GM23338 (cell line): ENCODE measurements at places on chromosomes 13 and 19.
A peak's percentile ranks its signal among the peaks of the same experiment; 100 is the strongest.

DNA sequence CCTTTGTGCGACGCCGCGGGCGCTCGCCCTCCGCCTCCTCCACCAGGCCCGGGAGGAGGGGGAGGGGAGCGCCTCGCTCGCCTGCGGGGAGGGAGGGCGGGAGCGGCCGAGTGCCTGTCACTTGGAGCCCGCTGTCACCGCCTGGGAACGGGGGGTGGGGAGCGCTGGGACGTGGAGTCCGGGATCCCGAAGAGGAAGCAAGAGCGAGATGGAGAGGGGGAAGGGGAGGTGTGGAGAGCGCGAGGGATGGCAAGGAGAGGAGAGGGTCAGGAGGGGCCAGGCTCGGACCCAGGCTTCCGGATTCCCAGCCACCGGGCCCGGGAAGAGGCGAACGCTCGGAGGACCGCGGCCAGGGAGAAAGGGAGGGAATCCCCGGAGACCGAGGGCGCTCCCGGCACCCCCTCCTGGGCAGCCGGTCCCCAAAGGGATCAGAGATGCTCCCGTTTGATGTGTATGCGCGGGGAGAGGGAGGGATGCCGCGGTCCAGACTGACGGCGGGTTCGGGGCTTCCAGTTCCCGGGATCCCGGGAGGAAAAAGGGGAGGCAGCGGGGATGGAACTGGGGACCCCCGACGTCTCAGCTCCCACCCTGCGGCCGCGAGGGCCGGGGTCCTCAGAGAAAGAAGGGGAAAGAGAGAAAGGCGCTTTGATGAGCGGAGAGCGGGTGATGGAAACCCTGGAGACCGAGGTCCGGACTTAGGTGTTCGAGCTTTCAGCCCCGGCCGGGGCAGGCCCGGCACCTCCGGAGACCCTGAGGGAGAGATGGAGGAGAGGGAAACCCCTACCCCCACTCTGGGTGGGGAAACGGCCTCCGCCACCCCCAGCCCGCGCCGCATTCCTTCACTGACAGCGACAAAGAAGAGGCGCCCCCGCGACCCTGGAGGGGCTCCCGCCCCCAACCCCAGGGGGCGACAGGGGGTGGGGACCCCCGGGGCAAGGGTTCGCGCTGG is 4.7 kb upstream of the DPF1 start:
- peak; percentile 87 for DNase-seq

DNA sequence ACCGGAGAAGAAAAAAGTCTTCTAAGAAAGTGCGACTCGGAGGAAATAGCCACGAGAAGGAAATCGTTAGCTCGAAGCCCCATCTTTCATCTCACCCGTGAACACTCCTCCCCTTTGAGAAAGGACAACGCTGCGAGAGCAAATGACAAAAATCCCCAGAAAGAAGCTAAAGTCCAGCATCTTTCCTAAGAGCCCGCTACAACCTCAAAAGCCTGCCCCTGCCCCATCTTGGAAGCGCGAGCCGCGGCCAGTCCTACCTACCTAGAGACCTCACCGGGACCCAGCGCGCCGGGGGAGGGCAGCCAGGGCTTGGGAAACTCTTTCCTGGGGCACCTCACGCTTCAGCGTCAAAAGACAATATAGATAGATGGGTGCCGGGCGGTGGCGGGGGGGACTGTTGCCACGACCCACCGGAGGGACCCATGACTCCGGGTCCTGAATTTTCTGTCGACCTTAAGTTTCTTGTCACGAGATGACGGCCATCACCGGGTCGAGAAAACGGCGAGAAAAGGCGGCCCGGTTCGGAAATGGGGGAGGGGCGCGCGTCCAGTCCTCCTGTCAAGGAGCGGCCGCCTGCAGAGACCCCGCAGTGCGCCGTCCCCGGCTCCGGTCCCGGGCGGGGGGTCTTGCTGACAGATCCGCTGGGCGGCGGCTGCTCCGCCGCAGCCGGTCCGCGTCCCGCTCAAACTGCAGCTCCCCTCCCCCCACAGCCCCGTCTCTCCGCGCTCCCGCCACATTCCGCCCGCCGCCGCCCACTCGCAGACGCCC is 65.9 kb downstream of the KCNRG start:
- DNase-seq: peak; percentile 73

- no peak for DNase-seq
These were observed 2318.0 kb downstream of the PCDH9 start for GRCh38 chr13:64912141-64912540.

DNA sequence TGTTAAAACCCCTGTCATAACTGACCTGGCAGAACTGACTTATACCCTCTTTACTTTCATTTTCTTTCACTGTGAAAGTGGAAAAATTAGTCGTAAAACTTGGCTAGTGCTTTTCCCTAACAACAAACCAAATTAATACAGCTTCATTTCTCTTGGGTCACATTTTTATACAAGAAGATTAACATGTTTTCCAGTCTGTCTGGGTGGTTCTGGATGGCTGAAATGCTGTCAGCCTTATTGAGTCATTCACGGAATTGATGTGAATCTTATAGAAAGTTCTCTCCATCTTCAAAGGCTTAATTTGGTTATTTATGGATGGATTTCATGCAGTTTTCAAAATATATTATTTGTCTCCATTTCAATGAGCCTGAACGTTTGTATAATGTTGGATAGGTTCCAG is 440.0 kb downstream of the KCTD12 start:
- no peak for DNase-seq

- DNase-seq: no peak
These were observed 3.7 kb downstream of the CDC34 start for GRCh38 chr19:535017-535835.

DNA sequence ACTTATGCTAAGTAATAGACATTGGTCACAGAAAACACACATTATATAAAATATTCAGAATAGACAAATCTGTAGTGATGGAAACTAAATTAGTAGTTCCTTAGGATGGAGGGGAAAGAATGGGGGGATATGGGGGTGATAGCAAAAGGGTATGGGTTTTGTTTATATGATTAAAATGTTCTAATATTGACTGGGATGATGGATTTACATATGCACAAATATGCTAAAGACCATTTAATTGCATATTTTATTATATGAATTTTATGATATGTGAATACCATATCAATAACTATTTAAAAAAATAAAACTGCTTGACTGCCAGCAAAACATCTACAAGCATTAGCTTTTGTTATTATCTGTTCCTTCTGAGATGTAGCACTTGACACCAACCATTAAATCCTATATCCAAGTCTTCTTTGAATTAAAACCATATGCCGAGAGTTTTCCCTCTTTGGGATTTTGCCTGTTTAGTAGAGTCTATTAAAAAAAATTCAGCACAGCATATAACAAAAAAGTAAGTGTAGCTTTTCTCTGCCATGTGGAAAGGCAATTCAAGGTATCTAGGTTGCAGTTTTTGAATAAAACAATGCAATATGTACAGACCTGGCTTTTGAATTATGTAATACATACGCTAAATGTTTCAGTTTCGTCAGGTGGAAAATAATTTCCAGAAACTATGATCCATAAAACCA is 2584.1 kb upstream of the PCDH20 start:
- DNase-seq: no peak

DNA sequence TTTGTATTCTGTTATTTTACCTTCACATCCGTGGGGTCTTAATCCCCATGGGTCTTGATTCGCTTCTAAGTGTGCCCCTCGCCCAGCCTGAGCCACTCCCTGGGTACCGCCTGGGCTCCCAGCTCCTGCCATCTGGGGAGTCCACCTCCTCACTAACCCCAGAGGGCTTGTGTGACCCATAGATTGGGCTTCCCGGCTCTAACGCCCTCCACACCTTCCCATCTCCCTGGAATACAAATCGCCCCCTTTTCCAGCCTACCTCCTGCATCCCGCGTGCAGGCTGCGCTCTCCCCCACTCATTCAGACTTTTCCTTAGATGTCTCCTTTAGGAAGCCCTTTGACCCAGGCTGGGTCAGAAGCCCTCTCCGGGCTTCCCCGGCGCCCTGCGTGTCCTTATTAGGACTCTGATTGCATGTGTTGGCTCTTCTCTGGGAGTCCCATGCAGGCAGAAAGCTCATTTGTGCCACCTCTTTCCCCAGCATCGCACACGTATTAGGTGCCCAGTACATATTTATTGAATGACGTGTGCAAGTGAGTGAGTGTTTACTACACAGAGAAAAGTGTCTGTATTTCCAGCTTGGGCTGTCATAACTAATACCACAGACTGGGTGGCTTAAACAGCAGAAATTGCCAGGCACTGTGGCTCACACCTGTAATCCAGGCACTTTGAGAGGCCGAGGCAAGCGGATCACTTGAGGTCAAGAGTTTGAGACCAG is 757 bp downstream of the CCDC124 start:
- peak; percentile 18 for DNase-seq

- peak; percentile 4 for DNase-seq
These were observed 11.6 kb upstream of the CLDN10 start for GRCh38 chr13:95540888-95541287.

- DNase-seq: no peak
These were observed 93.7 kb upstream of the SGCG start for GRCh38 chr13:23086968-23087623.

GRCh38 chr19:33301144-33301899 is 1.0 kb downstream of the CEBPA start:
- peak; percentile 63 for DNase-seq

GRCh38 chr19:41085748-41086415 is 2.4 kb upstream of the CYP2A13 start:
- DNase-seq: no peak

DNA sequence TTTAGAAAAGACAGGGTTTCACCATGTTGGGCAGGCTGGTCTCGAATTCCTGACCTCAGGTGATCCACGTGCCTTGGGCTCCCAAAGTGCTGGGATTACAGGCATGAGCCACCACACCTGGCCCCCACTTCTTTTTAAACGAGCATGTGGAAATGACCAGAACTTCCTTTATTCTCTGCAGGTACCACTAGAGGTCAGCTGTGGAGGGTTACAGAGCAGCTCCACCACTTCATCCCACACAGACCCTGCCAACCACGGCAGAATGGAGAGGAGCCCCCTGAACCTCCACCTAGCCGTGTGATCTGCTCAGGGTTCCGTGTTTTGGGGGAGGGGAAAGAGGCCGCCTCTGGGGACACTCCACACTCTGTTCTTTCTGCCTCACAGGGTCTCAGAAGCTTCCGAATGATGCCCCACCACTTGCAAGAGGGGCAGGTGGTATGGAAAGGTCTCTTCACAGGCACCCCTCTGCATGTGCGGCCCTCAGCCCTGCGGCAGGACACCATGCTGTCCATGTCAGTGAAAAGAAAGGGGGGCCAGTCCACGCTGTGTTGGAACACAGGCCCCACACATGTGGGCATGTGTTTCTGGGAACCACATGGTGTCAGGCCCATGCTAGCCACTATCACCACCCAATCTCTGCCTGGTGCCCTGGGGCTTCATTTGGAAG is 465.0 kb downstream of the TSHZ3 start:
- peak; percentile 25 for DNase-seq

DNA sequence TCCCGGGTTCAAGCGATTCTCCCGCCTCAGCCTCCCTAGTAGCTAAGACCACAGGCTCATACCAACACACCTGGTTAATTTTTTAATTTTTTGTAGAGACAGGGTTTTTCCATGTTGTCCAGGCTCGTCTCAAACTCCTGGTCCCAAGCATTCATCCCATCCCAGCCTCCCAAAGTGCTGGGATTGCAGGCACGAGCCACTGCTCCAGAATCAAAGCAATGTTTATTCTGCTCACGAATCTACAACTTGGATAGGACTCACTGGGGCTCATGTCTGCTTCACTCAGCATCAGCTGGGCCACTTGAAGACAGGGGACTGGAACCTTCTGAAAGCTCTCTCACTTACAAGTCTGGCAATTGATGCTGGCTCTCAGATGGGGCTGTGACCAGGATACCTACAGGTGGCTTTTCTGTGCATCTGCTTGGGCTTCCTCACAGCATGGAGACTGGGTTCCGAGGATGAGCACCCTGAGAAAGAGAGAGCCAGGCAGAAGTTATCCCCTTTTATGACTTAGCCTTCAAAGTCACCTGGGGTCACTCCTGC is 8.2 kb upstream of the ZNF792 start:
- DNase-seq: no peak

DNA sequence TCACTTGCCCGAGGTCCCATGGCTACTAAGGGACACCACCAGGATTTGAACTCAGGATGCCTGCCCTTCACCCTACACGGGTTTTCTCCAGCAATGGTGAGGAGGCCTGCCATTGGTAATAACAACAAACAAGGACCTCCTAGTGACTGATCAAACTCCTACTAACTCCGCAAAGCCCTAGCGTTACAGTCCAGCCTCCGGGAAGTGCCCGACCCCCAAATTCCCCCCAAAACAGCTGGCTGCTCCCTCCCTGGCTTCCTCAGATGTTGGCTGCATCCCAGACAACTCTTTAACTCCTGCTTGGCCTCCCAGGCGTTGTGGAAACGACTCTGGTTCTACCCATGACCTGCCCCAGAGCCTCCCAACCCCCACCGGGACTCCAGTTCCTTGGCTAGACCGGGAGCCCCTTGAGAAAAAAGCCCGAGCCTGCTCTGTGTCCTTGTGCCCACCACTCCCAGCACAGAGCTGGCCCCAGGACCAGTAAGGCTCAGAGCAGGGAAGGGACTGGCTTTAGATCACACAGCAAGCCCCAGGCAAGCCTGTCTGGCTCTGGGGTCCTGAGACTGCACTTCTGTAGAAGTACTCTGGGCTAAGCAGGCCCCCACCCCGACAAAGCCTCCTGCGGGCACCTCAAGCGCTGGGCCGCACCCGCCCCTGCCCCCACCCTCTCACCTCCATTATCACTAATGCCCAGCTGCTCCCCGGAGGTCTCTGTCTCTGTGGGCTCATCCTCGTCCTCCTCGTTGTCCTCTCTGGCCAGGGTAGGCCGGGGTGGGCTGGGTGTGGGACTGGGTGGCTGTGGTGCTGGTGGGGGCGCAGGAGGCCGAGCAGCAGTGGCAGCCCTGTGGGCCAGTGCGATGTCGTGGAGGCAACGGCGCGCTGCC is 4.7 kb downstream of the AKT1S1 start:
- no peak for DNase-seq

- peak; percentile 82 for DNase-seq
These were observed 789.8 kb upstream of the SLITRK5 start for GRCh38 chr13:86881390-86881789.

GRCh38 chr13:42970824-42971690 is 21.0 kb downstream of the EPSTI1 start:
- DNase-seq: peak; percentile 86

GRCh38 chr19:1969176-1970002 is 28.4 kb downstream of the CSNK1G2 start:
- no peak for DNase-seq

GRCh38 chr13:48477191-48477855 is 55.6 kb downstream of the RCBTB2 start:
- no peak for DNase-seq

GRCh38 chr19:8899356-8899755 is 67.2 kb downstream of the MBD3L1 start:
- no peak for DNase-seq

- DNase-seq: no peak
These were observed 53.0 kb downstream of the ARHGEF7 start for GRCh38 chr13:111168107-111168506.

GRCh38 chr13:59747529-59747928 is 416.2 kb downstream of the DIAPH3 start:
- peak; percentile 38 for DNase-seq

- peak; percentile 52 for DNase-seq
These were observed 358 bp downstream of the C19orf33 start for GRCh38 chr19:38304352-38304865.

DNA sequence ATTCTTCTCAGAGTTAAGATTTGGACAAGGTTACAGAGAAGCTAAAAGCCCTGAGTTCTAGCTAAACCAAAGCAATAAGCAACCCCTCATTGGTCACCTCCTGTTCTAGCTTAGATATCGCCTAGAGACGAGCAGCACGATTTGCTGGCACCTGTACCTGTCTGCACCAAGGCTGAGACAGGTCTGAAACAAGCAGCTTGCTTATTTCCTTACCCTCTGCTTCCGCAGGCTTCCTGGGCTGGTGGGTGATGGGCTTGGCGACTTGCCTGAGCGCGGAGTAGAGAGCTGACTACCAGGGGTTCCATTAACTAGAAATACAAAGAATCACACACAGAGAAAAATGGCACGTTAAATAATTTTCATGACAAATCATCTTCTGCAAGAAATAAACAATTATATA is 276.9 kb downstream of the DCLK1 start:
- no peak for DNase-seq
